ENCODE measurements at places on chromosomes 7 and 10.

DNA sequence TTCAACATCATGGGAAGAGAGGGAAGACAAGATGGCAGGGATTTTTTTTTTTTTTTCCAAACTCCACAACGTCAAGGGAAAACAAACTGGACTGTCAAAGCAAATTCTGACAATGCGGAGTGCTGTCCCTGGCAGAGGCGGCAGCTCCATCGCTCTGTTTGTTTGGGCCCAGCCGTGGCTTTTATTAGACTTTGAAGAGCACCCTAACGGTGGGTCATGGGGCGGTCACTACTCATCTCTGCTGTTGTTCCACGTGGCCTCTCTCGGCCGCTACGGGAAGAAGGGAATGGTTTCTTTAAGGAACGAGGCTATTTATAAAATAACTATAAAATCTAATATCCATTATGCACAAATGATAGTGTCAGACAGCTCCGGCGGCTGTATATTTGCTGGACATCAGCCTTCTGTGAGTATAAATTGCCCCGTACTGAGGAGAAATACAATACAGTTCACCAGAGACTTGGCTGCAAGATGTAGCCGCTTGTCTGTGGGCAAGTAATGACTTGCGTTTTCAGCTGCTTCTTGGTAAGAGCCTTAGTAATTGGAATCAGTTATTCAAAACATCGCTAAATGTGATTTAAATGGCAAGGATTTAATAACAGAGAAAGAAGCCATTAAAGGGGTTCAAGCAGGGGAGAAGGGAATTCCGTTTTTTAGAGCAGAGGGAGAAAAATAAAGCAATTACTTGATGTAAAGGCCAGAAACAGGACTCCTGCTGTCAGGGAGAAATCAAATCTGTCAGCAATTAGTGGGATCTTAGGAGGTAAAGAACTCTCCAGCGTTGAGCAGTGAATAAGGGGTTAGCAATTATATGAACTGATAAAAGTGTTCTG, 61.7 kb upstream of the RAB11FIP2 start:
- peak; percentile 38 for DNase-seq

DNA sequence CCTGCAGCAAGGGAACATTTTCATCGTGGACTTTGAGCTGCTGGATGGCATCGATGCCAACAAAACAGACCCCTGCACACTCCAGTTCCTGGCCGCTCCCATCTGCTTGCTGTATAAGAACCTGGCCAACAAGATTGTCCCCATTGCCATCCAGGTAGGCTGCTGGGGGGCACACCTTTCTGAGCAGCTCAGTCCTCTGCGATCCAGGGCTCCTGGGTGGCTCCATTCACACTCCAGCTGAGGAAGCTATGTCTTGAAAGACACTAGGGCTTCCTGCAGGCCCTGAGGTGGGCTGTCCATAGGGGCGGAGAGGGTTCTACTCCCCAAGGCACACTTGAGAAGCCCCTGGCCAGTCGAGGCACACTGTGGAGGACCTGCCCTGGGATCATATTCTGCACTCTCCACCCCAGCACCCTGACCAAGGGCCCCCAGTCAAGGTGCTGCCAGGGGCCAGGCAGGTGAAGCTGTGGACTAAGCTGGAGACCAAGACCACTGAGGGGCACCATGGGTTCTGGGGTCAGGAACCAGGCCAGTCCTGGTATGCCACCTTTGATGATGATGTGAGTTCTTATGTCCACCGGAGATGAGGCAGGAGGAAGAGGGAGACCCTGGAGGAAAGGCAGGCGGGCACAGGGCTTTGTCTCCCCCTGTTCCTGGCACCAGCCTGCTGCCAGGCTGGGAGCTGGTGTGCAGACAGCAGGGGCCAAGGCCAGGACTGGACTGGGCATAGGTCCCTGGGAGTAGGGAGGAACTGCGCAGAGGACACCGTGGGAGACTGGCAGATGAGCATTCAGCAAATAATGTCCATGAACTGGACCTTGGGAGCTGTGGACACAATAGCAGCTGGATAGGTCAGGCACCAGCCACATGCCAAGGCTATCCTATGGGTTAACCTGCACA, 54.8 kb downstream of the ALOX5 start:
- no peak for DNase-seq

GRCh38 chr10:77626266-77626935, 11.2 kb downstream of the KCNMA1 start:
- no peak for DNase-seq

DNA sequence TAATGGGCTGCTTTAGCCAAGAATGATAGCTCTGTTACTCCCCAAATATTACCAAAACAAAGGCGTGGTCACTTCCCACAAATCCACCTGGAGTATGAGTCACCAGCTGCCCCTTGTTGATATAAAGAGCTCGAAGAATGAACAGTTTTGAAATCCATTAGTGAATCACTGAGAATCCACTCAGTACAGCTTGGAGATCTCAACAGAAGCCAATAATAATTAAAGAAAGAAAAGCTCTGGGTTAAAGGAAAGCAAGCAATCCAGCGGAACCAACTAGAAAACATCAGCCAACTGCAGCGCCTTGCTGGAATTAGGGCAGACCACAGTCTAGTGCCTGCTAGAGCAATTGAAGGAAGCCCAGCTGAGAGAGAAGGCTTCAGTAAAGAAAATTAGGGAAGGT, 576.0 kb upstream of the C7orf33 start:
- DNase-seq = no peak

GRCh38 chr10:15813415-15813814, 46.9 kb downstream of the MINDY3 start:
- DNase-seq = no peak

DNA sequence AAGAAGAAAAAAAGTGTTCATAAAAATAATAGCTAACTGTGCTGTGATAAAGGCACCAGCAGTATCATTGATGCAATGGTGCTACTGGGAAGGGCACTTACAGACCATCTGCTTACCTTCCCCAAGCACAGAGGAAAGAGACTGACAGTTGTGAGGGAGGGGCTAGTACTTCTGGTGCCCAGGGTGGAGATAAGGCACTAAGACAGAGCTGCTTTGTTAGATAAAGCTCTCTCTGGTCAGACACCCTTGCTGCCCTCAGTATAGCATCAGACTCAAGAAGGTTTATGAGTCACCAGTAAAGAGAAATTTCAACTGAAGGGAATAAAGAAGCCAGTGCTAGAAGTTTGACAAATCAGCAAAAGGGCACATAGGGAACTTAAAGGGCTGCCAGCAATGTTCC, 325.6 kb downstream of the HPSE2 start:
- DNase-seq = no peak

DNA sequence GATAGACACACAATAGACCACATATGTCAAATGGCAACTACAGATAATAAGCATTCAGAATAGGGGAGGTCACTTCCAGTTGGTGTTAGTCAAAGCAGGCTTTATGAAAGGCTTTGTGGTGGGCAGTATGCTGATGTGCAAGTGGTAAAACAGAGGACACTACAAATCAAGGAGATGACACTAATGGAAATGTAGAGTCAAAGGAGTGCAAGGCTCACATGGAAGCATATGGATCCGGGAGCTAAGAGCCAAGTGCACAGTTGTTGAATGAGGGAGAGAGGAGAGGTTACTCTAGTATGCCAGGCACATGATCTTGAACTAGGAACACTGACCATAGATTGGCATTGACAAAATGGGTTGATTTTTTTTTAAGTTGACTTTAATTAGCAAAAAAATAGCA, 62.7 kb downstream of the GRM3 start:
- DNase-seq = no peak

DNA sequence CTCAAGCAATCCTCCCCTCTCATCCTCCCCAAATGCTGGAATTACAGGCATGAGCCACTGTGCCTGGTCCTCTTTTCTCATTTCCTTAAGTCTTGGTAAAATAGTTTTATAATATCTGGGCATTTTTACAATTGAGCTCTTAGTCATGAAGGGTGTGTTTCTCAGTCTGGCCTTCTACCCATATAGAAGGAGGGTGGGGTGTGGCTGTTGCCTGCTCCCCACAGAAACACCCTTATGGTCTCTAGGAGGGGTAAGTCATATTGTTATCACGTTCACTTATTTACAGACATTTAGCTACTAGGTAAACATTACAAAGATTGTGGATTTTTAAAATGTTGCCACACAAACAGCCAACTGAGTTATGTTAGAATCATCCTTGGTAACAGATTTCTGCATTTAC, 6.7 kb upstream of the OTUD1 start:
- no peak for DNase-seq

GRCh38 chr7:27139334-27140125, 4.0 kb downstream of the HOXA5 start:
- no peak for DNase-seq

GRCh38 chr10:93701866-93702209, 554 bp downstream of the FRA10AC1 start:
- DNase-seq = no peak

- no peak for DNase-seq
These were observed 35.6 kb downstream of the TAF3 start for GRCh38 chr10:7853890-7854289.

DNA sequence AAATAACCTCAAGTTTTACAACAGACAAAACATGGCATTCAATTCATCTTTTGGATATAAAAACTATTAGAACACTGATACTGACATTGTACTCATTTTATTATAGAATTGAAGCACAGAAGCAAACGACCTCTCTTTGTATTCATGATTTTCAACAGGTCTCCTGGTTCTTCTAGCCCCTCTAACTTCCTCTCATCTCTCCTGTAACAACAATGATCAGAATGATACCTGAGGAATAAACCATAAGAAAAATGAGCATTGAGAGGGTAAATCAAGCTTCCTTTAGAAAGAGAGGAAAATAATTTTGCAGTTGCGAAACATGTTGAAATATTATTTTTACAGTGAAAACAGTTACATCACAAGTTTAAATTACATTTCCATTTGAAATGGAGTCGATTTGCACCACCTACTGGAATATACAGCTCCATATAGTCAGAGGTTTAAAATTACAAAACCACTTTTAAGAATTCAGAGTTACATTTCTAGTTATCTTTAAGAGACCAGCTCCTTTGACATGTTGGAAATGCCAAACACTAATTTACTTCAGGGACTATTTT, 17.5 kb upstream of the TEX36 start:
- DNase-seq = no peak

GRCh38 chr10:85152911-85153310, 824.5 kb downstream of the CCSER2 start:
- no peak for DNase-seq

DNA sequence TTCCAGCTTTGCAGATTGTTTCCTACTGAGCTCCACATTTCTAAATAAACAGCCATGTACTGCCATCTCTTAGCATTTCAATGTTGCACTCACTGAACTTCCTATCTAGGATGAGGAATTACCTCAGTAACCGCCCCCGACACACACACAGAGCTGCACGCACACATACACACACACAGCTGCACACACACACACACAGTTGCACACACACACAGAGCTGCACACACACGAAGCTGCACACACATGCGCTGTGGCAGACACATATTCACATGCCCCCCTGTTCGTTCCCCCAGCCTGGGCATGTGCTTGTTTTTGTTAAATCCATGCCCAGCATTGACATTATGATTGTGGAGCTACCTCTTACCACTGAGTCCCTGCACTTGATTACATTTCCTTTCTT, 39.6 kb upstream of the CNPY1 start:
- no peak for DNase-seq

DNA sequence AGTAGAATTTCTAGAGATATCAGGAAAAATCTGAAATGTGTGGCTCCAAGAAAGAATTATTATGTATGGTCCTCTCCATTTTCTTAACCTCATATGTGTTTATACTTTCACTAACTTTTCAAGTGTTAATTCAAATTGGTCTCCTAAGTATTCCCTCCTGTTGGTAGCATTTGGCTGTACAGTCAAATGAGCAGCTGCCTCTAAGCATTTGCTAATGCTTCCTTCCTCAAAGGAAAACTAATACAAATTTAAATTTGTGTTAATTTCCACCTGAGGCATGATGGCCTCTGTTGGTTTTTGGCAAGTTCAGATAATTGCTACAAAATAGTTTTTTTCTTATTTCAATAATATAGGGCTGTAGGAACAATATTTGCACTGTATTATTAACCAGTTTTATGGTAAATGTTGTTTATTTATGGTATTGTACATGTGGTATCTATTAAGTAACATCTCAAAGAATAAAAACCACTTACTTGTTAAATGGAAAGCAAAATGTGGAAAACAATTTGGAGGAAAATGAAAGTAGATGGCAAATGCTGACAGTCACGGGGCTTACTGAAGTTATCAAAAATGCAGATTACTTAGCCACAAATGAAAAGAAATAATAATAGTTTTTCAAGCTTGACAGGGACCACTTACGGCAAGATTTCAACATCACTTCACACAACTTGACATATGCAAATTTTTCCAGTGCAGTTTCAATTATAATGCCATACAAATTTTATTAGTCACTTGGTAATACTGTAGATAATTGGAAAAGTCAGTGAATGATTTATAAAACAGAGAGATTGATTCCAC, 299.3 kb upstream of the MEOX2 start:
- DNase-seq = no peak

DNA sequence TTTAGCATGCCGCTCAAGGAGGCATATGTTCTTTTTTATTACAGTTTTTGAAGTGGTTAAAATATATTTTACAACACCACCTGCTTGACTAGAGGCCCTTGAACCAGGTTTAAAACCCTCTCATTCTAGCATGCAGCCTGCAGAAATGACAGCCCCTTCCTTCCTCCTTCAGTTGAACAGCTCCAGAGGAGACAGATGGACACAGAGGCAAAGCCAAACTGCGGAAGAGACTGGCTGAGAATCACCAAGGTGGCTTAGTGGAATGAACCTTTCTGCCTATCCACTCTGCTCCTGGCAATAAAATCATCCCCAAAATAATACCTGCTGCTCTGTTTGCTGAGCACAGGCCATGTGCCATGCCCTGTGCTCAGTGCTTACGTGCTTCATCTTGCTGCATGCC, 23.9 kb upstream of the PLPP4 start:
- DNase-seq = no peak

GRCh38 chr7:75689246-75690099, 49.3 kb downstream of the HIP1 start:
- DNase-seq = no peak

DNA sequence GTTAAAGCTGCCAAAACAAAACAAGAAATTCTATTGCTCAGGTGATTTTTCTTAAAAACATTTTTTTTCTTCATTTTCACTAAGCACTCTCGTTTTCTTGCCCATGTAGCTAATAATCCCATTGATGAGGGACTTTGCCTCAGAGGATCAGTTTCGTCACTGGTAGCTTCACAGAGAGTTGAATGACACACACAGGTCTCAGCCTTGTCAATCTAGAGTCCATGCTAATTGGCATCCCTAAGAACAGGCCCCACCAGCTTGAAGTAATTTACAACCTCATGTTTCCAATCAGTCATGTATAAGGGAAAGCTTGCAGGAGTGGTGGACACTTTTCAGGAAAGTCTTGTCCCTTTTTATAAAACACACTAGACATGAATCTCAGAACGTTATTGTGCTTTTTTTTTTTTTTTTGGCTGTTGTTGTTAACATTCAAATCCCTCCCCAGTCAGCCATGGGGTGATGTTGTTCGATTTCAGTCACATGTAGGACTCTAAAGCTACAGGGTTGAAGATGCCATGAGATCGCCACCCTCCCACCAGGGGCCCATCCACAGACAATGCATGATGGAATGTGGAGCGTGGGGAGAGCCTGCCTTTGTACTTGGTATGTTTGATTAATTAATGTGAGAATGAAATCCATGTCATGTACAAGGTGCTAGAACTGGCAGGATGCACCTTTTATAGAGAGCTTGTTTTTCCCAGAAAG, 232.4 kb upstream of the FZD8 start:
- DNase-seq = no peak

All from neuronal stem cell (in vitro differentiated cells).